ENCODE measurements at places on chromosomes 3 and 15.

DNA sequence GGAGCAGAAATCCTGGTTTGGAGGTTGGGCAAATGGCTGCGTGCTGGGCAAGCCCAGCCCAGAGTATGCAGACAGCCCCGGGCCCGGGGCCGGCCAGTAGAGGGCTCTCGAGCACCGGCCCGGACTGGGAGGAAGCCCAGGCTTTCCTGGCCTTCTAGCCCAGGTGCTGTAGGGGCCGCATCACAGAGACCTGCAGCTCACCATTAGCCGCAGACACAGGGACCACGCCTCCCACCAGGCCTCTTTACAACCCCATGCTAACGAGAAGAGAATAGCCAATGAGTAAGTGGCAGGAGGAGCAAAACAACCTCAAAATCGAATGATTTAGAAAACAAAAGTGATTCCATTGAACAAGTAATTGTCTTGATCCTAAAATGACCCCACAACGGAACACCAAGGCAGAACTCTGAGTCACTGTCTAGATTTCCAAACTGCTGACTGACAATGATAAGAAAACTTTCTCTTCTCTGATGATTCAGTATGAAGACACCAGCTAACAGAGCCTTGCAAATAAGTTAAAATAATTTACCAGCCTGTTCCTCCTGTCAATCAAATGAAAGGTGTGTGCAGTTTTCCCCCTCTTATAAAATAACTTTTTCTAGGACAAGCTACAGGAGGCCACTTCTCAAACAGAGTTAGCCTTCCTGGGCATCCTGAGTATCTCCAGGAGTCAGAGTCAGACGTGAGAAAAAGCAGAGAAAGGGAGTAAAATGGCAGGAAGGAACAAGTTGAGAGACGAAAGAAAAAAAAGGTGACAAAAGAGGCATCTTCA, 102.2 kb downstream of the DGKG start:
- DNase-seq: peak; percentile 75

DNA sequence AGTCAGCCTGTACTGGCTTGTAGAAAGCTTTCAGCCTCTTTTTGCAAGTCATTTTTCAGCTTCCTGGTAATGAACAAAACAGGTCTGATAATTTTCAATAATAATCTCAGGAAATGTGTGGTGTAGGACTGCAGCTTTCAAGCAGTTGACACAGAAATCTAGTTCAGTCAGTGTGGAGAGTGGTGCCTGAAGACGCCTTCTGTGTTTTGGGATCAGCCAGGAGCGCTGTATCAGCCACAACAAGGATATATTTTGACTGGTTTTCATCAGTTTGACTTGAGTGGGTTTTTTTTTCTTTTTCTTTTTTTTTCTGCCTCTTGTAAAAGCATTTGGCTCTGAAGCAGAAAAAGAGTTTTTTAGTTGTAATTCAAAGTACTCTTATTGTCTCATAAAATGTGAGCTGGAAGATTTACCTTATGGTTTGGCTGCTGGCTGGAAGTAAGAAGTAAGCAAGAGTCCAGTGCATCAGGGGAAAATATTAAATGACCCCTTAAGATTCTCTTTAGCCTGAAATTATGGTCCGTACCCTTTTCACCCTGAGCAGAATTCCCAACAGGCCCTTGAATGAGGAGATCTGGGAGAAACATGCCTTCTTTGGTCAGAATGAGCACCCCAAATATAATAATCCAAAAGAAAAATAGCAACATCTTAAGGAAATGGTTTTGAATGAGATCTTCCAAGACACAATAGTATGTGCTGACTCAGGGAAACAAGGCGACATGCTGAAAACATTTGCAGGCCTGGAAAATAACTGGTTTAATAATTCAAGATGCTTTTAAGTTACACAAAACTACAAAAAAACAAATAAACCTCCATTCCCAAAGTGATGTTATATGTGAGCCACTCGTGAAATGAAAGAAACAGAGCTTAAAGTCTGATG, 332.7 kb upstream of the ADAMTS9 start:
- no peak for DNase-seq

DNA sequence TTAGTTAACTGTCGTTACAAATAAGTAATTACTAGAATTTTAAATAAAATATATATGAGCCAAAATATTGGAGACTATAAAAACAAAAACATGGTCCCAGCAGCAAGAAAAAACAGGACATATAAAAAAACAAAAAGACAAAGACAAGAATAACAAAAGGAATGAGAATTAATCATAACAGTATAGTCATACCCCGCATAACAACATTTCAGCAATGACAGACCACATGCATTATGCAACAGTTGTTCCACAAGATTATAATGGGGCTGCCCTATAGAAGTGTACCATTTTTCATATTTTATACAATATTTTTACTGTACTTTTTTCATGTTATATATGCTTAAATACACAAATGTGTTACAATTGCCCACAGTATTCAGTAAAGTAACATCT, 5.6 kb downstream of the HLTF start:
- DNase-seq: no peak

DNA sequence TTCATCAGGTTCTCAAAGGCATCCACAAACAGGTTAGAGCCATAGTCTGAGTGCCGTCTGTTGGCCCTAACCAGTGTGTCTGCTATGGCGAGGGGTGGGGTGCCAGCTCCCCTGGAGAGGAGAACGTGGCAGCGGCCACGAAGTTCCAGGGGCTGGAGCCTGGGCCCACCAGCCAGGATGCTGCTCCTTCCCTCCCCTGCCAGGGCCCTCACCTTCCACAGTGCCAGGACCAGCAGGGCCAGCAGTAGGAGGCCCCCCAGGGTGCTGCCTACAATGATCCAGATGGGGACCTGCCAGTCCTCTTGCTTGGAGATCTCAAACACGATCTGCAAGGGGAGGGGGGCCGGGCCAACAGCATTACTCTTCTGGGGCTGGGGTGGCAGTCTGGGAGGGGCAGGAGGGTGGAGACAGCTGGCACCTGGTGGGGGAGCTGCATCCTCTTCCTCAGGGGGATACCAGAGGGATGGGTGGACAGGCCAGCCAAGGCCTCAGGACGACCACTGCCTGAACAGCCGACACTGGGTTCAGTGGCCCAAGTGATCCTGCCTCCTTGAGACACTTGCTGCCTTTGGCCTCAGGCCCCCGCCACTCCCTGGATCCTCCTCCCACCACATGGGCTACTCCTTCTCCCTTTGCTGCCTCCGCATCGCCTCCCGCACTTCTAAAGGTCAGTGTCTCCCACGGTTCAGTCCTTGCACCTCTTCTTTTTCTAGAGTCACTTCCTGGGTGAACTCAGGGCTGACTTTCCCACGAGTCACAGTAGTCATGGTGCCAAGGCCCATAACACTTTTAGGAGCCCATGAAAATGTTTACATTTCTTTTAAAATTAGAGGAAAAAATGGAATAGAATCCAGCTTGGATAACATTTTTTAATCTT, 26.3 kb downstream of the FEM1B start:
- DNase-seq: no peak

DNA sequence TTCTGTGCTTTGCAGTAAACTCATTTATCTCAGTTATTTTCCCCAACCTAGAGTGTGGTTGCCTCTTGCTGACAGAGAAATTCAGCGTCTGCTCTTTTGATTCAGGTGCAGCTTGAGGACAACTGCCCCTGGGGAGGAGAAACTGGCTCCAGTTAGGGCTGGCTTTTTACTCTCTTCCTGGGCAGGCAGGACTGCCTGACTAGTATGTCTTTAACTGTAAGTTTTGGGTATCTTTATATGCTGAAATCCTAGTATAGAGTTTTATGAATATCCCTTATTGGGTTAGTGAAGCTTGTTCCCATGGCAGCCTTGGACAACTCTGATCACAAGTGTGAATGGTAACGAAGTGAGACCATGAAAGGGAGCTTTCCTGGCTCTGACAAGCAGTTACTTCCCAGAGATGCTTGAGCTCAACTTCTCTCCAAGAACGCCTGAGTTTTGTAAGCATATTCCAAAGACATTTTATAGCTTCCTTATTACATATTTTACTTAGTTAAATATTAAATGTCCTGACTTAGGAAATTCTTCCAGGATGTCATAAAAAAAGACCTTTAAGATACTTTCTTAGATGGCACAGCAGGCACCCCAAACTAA, 27.1 kb downstream of the CCNB2 start:
- no peak for DNase-seq

GRCh38 chr15:55823191-55823670, 80.3 kb upstream of the PRTG start:
- DNase-seq: no peak

GRCh38 chr3:101722394-101723173, 1.8 kb upstream of the CEP97 start:
- DNase-seq: peak; percentile 34

- no peak for DNase-seq
These were observed 23.7 kb downstream of the STAG1 start for GRCh38 chr3:136728473-136728872.

GRCh38 chr3:58388550-58389091, 45.0 kb downstream of the PDHB start:
- no peak for DNase-seq

GRCh38 chr3:87461443-87461842, 185.1 kb upstream of the POU1F1 start:
- no peak for DNase-seq

DNA sequence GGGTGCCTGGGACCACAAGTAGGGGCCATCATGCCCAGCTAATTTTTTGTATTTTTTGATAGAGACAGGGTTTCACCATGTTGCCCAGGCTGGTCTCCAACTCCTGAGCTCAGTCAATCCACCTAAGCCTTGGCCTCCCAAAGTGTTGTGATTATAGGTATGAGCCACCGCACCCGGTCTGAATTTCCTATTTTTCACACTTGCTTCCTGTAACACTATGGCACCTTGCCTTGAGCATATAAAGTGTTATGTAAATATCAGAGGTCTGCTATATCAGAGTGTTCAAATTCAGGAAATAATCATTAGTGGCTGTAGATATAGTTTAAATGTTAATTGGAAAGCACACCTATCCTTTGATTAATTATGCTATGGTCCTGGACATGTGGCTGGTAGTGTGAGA, 165.2 kb downstream of the KCNAB1 start:
- DNase-seq: no peak

GRCh38 chr3:28799084-28799483, 450.5 kb upstream of the AZI2 start:
- DNase-seq: no peak

DNA sequence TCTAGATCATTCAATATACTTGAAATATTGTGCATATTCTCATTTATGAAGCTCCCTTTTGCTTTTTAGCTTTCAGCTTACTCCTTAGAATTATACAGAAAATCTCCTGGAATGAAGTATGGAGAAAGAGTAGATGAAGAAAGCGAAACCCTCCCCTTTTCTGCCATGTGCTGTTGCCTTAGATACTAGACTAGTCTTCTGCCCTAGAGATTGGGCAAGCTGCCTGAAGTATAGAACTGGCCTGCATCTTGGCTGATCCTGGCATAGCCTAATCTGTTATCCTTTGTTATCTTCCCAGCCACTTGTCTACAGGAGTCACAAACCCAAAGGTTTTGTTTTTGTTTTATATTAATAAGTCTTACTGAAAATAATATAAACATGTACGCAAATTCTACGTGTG, 138.8 kb downstream of the RBPMS2 start:
- no peak for DNase-seq

- DNase-seq: no peak
These were observed 301.3 kb downstream of the EDEM1 start for GRCh38 chr3:5488771-5489170.
